ENCODE measurements at places on chromosomes 6 and 20.

- DNase-seq: no peak
Observed at GRCh38 chr20:4195499-4195898, 180.1 kb upstream of the RNF24 start.

- DNase-seq: no peak
Observed at GRCh38 chr20:54179946-54180345, 6.2 kb upstream of the CYP24A1 start.

GRCh38 chr20:36815454-36816091 is 42.0 kb upstream of the DSN1 start:
- no peak for DNase-seq

- DNase-seq: no peak
Observed at GRCh38 chr6:165119231-165120020, 190.0 kb downstream of the C6orf118 start.

- DNase-seq: no peak
Observed at GRCh38 chr6:119517428-119517827, 167.9 kb upstream of the MAN1A1 start.

DNA sequence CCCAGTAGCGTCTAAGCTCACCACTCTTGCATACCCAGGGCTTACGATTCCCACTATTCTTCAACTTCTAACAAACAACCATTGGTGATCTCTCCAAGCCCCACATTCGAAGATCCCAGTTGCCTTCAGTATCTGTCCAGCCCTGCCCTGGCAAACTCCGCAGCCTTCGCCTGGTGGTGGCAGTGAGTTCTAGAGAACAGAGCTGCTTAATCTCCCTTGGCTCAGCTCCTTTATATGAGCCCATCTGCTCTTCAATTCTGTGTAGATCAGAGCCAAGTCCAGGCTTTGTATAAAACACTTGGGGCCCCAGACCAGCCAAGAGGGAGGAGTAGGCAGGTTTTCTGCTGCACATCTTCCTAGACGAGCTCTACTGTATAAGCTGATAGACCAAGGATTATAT is 193.3 kb downstream of the PHACTR1 start:
- DNase-seq: peak; percentile 95

DNA sequence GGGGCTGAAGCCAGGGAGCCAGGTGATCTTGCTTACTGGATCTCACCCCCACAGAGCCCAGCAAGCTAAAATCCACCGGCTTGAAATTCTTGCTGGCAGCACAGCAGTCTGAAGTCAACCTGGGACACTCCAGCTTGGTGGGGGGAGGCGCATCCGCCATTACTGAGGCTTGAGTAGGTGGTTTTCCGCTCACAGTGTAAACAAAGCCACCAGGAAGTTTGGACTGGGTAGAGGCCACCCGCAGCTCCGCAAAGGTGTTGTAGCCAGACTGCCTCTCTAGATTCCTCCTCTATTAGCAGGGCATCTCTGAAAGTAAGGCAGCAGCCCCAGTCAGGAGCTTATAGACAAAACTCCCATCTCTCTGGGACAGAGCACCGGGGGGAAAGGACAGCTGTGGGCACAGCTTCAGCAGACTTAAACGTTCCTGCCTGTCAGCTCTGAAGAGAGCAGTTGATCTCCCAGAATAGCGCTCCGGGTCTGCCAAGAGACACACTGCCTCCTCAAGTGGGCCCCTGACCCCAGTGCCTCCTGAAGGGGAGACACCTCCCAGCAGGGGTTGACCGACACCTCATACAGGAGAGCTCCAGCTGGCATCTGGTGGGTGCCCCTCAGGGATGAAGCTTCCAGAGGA is 206.3 kb upstream of the KHDRBS2 start:
- DNase-seq: no peak

DNA sequence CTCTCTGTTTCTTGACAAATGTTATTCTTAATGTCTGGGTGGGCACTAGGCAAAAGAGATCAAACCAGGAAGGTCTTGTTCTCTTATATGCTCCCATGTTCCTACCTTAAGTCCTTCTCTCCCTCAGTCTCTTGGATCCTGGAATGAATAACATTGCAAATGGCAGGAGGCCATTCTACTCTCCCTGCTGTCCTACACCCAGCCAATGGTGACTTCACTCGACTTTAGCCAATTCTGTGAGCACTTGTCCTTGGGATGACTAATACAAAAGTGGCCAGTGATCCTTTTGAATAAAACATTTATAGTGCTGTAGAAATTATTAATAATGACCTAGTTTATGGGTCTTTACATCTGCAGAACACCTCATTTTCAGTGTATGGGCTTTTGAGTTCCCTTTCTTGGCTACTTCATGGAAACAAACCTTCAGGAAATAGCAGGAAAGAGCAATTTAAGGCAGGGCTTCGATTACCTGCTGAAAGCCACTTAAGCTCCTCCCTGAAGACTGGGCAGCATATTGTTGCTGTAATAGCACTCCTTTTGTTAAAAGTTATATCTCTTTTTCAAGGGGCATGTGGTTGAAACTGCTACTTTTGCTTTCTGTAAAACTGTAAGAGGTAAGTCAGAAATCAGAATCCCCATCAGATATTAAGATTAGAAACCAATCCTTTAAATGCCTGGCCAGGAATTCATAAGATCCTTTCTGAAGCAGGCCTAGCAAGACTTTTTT is 10.5 kb downstream of the OTOR start:
- no peak for DNase-seq

DNA sequence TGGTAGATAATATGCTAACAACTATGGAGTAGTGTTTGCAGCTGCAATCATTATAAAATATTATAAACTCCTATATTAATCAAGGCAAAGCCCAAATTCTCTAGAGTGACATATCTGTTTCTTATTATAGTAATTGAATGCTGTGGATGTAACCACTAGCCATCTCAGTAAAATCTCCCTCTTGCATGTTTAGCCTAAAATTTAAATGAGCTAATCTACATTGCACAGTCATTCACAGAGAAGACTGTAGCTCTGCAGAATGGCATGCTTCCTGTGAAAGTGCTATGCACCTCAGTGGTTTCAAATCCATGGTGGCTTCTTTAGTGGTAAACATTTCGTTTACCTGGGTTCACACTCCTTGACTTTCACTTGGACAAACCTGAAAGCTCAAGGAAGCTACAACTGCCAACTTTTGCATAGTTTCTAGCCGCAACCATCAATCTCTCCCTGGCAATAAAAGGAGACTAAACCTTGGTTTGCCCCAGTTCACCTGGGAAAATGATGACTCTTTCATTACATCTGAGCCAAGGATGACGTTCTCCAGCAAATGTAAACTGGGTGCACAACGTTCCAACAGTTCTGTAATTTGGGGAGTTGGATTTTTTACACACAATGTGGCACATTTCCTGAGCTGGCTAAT is 47.2 kb downstream of the FILIP1 start:
- DNase-seq: no peak

- DNase-seq: no peak
Observed at GRCh38 chr6:87572021-87572420, 17.8 kb downstream of the RARS2 start.

GRCh38 chr6:72922401-72922800 is 300.5 kb downstream of the KCNQ5 start:
- DNase-seq: no peak

- DNase-seq: peak; percentile 36
Observed at GRCh38 chr6:69578361-69578890, 218.4 kb downstream of the LMBRD1 start.

DNA sequence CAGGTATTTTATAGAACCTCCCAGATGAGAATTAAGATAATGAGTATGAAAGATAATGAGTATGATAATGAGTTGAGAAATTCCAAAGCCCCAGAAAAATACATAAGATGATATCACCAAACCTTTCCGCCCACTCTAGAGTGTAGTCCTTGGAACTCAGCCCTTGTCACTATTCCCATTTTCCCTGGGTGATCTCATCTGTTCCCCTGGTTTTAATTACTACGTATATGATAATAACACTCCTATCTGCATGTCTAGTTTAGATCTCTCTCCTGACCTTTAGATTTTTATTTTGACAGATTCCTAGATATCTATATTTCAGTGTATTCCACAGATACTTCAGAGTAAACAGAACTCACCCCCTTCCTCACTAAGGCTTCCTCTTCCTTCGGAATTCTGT is 51.0 kb upstream of the ASIP start:
- DNase-seq: no peak

DNA sequence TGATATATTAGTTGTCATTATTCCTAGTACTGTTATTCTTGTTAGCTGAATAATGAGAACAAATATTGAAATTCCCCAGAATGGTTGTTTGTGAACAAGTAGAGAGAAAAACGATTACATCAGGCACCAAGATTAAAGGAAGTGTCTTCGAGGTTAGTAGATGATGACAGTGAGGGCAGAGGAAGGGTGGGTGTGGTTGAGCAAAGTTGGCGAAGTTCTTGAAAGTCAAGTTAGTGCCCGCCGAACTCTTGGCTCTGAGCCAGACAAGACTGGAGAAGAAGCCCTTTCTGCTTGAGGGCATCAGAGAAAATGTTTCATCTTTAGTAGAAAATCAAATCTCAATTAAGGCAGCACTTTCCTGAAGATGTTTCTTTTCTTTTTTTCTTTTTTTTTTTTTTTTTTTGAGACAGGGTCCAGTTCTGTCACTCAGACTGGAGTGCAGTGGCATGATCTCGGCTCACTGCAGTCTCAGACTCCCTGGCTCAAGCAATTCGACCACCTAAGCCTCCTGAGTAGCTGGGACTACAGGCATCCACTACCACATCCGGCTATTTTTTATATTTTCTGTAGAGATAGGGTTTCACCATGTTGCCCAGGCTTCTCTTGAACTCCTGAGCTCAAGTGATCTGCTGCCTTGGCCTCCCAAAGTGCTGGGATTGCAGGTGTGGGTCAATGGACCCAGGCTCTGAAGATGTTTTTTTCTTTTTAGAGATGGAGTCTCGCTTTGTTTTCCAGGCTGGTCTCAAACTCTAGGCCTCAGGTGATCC is 77.1 kb downstream of the SGK1 start:
- no peak for DNase-seq

- no peak for DNase-seq
Observed at GRCh38 chr6:125867483-125867942, 76.8 kb downstream of the NCOA7 start.

- DNase-seq: no peak
Observed at GRCh38 chr6:109717971-109718370, 26.9 kb downstream of the FIG4 start.

GRCh38 chr6:130749402-130749801 is 77.8 kb upstream of the SMLR1 start:
- DNase-seq: no peak

- DNase-seq: no peak
Observed at GRCh38 chr6:45148278-45148677, 179.9 kb upstream of the RUNX2 start.

DNA sequence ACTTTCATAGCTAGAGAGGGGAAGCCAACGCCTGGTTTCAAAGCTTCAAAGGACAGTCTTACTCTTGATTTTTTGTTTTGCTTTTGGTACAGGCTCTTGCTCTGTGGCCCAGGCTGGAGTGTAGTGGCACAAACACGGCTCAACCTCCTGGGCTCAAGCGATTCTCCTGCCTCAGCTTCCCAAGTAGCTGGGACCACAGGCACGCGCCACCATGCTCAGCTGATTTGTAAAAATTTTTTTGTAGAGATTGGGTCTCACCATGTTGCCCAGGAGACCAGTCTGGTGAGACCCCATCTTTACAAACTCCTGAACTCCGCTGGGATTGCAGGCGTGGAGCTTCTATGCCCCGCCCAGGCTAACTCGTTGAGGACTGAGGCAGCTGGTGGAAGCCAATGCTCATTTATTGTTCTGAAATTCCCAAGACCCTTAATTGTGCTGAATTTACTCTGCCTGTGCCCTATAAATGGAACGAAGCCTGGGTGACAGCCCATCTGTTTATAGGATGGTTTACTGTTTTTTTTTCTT is 18.0 kb downstream of the SRSF3 start:
- DNase-seq: no peak

DNA sequence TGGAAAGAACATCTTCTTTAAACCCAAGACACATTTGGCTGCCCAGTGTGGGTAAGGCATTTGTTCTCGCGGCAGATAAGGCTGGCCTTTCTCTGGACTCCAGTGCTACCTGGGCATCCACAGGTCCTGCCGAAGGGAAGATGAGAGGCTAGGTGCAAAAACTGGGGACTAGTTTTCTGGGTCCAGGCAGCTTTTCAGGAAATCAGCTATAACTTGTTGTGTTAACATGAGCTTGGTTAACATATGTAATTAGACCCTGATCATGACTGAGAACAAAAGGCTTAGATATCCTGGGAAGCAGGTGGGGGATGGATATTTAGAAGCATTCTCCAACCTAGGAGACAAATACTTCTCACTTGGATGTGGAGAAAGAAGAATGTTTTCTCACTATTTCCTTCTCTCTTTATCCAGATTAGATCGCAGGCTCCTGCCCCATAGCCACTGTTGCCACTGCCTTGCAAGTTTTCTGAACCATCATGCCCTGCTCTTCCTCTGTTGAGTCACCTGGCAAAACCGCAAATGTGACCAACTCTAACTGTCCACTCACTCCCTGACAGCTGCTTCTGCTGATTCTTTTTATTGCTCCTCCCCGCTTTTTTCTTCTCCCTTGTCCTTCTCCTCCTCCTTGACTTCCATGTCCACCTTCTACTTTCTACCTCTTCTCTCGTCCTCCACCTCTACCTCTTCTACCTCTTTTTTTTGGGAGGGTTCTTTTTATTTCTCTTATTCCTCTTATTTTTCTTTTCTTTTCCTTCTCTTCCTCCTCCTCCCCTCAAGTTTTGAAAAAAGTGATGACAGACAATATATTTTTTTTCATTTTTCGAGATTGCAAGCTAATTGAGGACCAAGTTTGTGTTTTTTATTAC is 258.1 kb downstream of the UTRN start:
- DNase-seq: no peak

- no peak for DNase-seq
Observed at GRCh38 chr6:499617-500016, 108.1 kb downstream of the IRF4 start.

DNA sequence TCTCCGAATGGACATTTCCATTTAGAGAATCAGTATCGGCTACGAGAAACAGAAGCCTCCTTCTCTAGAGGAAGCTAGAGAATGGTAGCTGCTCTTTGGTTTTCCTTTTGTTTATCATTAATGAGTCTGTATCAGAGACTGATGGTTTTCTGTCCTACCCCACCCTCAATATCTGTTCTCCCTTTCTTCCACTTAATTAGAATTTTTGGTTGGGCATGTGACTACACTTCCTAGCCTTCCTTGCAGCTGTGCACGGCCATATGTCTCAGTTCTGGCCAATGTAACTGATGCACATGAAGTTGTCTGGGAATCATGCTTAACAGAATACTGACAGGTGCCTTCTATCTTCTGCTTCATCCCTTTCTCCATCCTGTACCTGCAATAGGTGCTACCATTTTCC is 19.0 kb downstream of the RNF24 start:
- no peak for DNase-seq

DNA sequence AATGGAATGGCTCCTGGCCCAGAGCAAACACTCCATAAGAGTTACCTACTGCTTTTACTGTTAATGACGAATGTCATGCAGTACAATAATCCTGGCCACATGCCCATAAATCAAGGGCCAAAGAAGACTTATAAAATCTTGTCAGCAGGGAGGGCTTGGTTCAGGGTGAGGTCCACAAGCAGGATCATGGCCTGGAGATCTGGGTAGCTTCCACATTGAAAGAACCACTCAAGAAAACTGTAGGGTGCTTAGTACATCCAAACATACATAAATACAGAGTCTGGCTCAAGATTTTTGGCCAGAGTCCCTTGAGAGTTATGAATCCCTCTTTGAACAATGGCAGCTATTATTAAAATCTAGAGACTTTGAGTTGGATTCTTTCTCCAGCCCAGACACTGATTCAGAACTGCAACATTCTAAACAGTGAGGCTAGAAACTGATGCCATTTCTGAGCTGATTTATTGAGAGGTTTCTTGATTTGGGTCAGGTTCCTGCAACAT is 188.7 kb downstream of the CDC5L start:
- DNase-seq: no peak

- no peak for DNase-seq
Observed at GRCh38 chr20:53773792-53774401, 180.3 kb upstream of the ZNF217 start.

Data from NCI-H446 treated with DMSO at 0.1 percent for 48 hours (cell line).